Nephron progenitor cell (in vitro differentiated cells): ENCODE measurements at places on chromosomes 1 and 21.

DNA sequence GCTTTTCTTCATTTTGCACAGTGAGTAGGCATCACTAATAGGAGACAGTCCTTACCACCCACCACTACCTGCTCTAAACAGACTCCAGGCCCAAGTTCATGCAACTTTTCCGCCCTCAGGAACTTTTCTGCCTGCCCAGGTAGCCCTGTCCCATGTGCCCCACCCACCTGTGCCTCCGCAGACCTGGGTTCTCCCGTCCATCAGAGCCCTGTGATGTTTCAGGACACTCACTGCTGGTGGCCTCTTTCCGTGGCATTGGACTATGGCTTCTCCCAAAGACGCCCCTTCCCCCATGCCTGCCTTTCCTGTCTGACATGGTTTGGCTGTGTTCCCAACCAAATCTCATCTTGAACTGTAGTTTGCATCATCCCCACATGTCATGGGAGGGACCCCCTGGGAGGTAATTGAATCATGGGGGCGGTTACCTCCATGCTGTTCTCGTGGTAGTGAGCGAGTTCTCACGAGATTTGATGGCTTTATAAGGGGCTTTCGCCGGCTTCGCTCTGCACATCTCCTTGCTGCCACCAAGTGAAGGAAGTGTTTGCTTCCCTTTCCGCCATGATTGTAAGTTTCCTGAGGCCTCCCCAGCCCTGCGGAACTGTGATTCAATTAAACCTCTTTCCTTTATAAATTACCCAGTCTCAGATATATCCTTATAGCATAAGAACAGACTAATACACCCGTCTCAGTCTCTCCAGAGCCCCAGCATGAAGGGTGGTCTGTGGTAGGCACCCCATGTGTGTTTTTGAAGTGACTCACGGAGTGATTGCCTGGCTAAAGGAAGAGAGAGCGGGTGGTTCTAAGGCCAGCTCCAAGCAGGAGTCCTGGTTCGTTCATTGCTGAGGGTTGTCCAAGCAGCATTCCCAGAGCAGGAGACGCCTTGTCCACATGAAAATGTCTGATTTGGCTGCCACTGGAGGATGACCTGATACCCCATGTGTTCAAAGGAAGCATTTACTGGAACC lies 86.0 kb upstream of the ZBTB40 start:
- no peak for DNase-seq

- DNase-seq = no peak
Observed at GRCh38 chr1:3257788-3258187, 188.8 kb downstream of the PRDM16 start.

DNA sequence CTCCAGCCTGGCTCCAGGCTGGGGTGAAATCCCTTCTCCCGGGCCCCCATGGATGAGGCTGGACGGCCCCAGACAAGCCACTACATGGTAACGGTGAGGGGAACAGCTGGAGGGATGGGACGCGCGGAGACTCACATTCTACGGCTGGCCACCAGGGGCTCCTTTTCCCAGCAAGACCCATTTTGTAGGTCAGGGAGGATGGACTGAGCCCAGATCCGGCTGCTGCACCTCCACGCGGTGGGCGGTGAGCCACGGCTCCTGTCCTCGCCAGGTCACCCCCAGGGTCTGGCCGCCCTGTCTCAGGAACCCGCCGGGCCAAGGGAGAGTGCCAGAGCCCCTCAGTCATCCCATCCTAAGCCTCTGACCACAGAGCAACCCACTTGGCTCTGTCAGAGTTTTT lies 75.0 kb upstream of the ACTRT2 start:
- no peak for DNase-seq

DNA sequence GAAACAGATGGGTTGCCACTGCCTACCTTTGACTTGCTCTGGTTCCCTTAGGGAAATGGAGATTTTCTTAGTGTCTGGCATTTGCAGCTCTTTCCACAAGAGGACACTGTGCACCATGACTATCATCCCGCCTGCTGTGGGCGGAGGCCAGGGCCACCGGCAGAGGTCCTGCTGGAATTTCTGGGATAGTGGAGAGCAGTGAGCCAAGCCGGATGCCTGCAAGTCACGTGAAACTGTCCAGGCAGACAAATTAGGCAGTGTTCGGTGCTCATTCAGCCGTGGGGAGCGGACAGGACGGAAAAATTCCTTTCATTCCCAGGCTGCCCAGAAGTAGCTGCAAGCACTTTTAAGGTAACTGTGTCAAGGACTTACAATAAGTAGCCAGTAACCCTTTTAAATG lies 43.4 kb downstream of the IGSF5 start:
- peak; percentile 83 for DNase-seq

DNA sequence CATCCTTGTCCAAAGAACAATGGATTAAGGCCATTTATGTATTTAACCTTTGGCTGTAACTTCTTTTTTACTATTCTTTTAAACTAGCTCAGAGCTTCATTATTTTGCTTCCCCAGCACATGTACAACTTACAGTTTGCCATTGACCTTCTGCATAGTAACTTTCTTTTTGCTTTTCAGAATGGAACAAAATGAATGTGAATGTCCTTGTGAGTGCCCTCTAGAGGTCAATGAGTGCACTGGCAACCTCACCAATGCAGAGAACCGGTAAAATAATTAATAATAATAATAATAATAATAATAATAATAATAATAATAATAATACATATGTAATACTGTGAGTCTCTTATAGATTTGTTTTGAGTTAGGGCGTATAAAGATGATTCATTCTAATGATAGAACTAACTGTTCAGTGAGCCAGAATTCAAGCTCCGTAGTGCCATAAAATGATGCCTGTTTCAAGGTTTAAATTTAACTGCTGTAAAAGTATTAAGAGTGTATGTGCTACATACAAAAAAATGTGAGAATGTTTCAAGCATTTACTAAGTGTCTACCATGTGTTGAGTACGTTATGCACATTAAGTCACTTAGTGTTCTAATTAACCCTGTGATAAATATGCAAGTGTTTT lies 69.0 kb upstream of the RAVER2 start:
- DNase-seq = no peak

DNA sequence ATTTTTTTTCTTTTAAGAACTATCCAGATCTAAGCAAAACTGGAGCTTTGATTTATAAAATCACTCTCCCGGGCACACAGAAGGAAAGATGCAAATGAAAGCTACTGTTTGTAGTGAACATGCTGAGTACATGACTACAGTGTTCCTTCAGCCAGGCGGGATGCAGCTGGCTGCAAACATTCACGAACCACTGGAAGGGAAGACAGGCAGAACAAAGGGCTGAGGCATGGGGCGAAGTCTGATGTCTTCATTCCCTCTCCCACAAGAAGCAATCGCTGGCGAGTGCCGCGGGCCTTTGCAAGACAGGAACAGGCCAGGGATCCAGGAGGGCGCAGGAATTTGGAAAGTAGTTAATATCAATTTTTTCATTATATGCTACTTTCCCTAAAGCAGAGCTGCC lies 257.9 kb upstream of the AJAP1 start:
- no peak for DNase-seq

- no peak for DNase-seq
Observed at GRCh38 chr1:247328311-247328710, 3.4 kb downstream of the ZNF496 start.

GRCh38 chr1:214660900-214661299 lies 57.9 kb downstream of the CENPF start:
- peak; percentile 10 for DNase-seq

- DNase-seq = no peak
Observed at GRCh38 chr1:12087797-12088314, 24.8 kb downstream of the TNFRSF8 start.

DNA sequence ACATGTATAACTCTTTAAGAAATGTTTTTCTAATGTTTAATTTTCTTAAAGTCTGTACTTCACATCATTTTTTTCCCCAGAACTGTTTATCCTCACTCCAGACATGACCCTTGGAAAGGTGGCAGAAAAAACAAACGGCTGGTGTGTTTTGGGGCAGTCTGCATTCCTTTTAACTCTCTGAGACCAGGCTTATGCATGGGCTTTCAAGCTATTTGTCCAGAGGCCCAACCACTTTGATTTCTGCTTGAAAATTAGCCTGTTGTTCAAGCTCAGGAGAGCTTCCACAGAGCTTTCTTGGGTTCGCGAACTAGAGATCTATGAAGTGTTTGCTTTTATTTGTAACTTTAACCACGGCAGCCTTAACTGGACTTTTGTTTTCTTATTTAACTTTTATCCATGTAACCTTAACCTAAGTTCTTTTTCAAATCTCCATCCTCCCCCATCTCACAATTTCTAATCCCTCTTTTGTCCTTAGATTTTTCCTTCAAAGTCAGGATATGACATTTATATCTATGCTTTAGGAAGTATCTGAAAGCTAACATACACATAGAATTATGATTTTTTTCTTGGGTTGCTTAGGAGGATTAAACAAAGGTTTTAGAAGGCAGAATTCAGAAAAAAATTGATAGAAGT lies 111.8 kb downstream of the FGGY start:
- DNase-seq = no peak

DNA sequence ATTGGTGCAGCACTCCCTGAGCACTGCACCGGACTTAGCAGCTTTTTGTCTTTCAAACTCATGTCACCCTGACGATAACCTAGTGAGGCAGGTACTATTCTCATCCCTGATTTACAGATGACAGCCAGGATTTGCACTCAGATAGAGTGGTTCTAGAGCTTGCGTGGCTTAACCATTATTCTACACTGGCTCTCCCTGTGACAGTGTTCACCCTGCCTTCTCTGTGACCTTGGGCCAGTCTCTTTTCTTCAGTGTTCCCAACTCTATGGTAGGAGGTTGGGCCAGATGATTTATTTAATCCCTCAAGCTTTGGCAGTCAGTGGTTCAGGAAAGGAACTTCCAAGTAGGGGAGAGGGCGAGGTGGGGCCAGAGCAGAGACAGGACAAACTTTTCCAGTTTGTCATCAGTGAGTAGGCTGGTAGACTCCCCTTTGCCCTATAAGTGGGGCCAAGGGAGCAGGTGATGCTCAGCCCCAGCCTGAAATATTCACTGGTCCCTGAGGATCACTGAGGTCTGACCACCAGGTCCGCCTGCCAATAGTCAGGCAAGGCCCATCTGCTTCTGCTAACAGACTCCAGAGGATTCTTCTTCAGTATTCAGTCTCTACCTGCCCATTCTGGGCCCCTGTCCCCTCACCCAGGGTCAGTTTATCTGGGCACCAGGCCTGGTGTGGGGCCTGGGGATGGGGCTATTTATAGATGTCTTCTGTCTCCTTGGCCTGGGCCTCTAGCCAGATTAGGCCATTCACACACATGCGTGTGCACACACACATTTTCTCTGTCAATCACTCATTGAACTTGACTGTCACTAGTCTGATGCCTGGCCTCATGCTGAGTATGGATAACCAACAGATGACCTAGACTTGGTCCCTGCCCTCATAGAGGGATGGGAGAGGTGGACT lies 8.8 kb upstream of the FABP3 start:
- DNase-seq = no peak

GRCh38 chr1:119805247-119805646 lies 6.0 kb downstream of the REG4 start:
- no peak for DNase-seq

GRCh38 chr1:53343831-53344668 lies 16.2 kb upstream of the LRP8 start:
- no peak for DNase-seq

DNA sequence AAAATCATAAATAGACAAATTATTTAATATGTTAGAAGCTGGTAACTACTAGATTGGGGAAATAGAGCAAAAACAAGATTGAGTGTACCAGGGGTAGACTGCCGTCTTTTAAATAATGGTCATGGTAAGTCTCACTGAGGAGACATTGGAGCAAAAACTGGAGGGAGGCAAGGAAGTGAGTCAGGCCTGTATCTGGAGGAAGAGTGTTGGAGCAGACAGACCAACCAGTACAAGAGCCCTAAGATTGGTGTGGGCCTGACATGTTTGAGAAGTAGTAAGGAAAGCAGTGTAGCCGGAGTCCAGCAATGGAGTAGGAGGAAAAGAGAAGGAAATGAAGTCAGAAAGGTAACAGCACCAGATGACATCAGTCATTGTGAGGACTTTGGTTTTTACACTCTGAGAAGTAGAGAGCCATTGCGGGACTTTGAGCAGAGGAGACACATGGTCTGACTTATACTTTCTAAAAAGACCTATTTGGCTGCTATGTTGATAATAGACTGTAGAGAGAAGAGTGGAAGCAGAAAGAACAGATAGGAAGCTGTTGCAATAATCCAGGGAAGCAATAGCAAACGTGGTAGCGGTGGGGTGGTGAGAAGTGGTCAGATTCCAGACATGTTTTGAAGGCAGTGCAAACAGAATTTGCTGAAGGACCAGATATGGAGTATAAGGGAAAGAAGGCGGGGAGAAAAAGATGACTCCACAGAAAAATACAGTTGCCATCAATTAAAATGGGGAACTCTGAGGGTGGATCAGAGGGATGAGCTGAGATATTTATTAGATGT lies 44.7 kb upstream of the GJA5 start:
- DNase-seq = no peak

- no peak for DNase-seq
Observed at GRCh38 chr21:44846485-44847260, 26.8 kb downstream of the PTTG1IP start.

GRCh38 chr1:204940591-204940990 lies 69.9 kb downstream of the NFASC start:
- DNase-seq = no peak

DNA sequence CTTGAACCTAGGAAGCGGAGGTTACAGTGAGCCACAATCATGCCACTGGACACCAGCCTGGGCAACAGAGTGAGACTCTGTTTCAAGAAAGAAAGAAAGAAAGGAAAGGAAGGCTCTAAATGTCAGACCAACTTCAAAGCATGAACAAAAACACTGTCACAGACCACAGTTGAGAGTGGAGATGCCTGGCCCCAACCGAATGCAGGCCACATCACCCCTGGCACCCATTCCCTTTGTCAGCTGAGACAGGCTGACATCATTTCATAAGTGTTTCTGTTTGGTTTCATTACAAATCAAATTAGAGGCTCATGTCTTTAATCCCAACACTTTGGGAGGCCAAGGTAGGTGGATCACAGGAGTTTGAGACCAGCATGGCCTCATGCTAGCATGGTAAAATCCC lies 28.6 kb upstream of the NADK start:
- DNase-seq = no peak

DNA sequence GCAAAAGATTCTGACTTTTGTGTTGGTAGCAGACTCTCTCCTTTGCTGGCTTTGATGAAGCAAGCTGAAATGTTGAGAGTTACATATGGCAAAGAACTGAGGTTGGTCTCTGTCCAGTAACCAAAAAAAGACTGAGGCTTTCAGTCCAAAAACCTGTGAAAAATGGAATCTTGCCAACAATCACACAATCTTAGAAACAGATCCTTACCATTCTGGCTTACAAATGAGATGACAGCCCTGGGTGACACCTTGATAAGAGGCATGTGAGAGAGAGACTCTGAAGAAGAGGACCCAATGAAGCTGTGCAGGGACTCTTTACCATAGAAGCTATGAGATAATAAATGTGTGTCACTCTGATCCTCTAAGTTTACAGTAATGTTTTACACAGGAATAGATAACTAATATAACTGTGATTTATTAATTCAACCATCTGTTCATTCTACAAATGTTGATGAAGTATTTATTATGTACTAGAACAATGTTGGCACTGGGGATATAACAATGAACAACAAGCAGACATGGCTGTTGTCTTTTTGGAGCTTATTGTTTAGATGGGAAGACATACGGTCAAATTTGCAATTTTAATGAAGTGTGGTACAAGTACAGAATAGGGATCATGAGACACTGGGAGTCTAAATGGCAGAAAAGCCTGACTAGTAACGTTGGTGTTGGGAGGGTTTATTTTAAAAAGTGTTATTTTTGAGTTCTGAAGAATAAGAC lies 251.0 kb downstream of the OLFM3 start:
- no peak for DNase-seq
